ENCODE measurements at places on chromosomes 1 and 21.

DNA sequence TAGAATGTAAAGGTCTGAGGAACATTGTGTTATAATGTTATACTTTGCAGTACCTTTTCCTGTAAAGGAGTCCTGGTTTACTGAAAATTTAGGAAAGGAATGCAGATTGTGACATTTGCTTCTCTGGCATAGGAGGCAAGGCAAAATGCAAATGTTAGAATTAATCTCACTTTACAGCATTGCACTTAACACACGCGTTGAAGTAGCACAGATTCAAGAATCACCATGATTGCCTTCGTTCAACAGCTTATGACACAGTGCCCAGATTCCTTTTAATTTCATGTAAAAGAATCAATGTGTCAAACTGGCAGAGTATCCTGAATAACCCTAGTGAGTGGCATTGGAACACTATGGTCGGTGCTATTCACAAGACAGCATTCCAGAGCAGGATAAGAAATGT, 47.4 kb downstream of the RGS7 start:
- DNase-seq = no peak

DNA sequence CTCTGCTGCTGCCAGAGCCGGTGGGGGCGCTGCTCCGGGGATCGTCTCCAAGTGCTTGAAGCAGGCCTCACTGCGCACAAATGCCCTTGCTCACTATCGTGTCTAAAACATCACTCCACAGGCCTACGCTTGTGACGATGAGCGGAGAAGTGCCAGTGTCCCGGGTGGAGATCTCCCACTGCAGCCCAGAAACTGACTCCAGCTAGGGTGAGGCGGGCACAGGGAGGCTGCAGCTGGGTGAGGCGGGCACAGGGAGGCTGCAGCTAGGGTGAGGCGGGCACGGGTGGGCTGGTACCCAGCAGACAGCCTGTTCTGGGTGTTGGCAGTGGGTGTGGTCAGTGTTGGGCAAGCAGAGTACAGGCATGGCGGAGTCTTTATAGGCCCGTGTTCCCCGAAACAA, 22.7 kb upstream of the PDXK start:
- DNase-seq = no peak

DNA sequence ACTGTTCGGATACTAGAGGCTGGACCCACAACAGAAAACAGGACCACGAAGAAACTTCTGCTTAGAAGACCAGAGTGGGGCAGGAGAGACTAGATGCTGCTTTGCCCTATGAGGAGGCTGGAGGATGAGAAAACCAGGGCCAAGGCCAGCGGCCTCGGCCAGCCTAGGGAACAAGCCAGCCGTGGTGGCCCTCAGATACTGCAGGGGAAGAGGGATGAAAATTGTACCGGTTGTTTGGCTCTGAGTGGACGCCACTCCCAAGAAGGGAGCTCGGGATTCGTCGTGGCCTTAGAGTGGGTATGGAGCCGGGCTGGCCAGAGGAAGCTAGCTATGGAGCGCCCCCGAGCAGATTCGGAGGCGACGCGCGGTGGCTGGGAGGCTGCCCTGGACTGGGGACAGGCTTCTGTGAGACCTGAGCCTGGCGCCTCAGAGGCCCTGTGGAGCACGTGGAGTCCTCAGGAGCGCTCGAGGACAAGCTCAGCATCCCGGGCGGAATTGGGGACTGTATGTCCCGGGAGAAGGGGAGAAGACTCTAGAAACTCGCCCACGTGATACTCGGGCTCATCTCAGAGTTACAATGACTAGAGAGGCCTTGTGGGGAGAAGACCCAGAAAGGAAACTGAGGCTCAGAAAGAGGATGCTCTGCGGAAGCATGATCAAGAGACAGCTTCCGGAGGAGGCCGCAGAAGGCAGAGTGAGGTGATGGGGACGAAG, 2.8 kb downstream of the PRRX1 start:
- DNase-seq = no peak

DNA sequence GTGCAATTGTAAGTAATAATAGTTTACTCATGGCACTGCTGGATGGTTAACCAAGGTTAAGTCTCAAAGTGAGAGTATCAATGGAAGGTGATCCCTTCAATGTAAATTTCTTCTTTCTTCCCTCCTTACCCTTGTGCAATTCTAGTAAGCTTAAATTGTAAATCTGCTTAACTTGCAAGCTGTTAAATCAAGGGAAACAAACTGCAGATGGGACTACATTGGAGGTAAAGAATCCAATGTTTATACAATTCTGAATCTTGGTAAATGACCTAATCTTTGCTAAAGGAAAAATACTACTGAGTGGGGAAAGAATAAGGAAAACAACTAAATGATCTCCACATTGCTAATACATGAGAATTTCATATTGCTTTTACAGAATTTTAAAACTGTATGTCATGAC, 6.7 kb upstream of the CD55 start:
- DNase-seq = no peak

DNA sequence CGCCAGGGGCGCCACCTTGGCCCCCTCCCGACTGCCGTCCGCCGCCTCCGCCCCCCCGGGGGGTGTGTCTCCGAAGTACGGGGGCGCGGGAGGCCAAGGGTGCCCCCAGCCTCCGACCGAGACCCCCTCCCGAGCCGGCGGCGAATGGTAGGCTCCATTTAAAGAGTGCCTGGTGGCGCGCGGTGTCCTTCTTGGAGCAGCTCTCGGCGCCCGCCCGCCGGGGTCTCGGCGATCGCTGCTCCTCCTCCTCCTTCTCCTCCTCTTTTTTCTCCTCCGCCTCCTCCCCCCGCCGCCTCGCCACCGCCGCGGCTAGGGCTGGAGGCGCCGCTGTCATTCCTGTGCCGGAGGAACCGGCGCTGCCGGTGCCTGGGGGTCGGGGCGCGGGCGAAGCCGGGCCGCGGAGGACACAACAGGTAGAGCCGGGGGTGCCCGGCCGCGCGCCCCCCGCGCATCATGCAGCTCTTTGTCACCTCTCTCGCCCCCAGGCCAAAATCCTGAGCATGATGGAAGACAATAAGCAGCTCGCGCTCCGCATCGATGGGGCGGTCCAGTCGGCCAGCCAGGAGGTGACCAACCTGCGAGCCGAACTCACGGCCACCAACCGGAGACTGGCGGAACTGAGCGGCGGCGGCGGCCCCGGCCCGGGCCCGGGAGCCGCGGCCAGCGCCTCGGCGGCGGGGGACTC, at the start of gene KAZN:
KAZN (plus strand) TSS at position 188 of the 685 bp plus-strand sequence.
- DNase-seq = no peak

GRCh38 chr1:42210421-42211133, 46.0 kb upstream of the GUCA2A start:
- no peak for DNase-seq

- no peak for DNase-seq
Observed at GRCh38 chr1:160022330-160023310, 9.2 kb downstream of the PIGM start.

- DNase-seq = no peak
Observed at GRCh38 chr1:2291577-2291976, 63.5 kb downstream of the SKI start.
